Left colon (tissue), 2 donors: ENCODE measurements at places on chromosomes 12 and 14. TPM values are rescaled to one million over a fixed set of nuclear protein-coding genes. Genes with fewer than 3 reads are reported as not detected.

DNA sequence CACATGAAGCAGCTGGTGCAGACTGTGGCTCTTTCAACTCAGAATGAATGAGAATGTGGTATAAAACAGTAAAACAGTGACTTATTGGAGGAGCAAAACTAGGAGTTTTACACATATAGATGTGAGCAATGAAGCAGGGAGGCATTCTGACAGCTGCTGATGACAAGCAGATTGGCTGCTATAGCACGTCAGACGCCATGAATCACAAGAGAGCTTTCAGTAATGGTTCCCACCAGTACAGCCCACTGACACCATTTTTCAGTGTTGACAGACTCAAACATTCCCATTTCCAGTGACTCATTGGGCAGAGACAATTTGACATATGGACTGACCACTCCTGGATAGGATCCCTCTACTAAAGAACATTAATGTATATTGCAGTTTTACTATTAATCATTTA lies 24.6 kb upstream of the FSCB start:
- DNase-seq, result no peak

- DNase-seq, result no peak
Observed at GRCh38 chr12:76571256-76571655, 11.7 kb upstream of the OSBPL8 start.

The GATC gene
- total RNA-seq, result 32.7 TPM

GRCh38 chr14:61034416-61035120 lies 53.5 kb downstream of the SLC38A6 start:
- DNase-seq, result no peak

- no peak for DNase-seq
Observed at GRCh38 chr12:48165089-48165981, 8.0 kb upstream of the ASB8 start.

- no peak for DNase-seq
Observed at GRCh38 chr14:100680439-100681051, 46.1 kb upstream of the DLK1 start.

DNA sequence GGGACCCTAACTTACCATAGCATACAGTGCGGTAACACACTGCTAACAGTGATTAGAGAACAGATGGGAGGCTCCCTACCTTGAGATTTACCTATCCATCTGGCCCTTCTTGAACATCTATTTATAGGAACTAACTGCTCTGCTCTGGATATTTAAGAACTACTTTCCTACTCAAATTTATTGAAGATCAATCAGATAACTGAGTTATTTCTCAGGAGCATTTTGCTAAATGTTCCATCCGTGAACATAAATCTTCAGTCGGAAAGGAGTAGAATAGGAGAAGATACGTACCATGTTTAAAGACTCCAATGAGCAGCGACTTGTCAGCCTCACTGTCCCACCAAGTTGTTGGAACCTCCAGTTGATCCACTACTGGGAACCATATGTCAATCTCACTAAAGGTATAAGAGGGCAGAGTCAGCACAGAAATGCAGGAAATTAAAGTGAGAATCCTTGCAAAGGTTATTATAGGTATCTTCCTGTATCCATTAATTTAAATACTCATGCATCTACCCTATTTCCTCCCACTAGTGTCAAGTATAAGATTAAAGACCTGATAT lies 15.6 kb upstream of the SUPT16H start:
- DNase-seq, result no peak
